ENCODE measurements at places on chromosomes 11 and 22.

DNA sequence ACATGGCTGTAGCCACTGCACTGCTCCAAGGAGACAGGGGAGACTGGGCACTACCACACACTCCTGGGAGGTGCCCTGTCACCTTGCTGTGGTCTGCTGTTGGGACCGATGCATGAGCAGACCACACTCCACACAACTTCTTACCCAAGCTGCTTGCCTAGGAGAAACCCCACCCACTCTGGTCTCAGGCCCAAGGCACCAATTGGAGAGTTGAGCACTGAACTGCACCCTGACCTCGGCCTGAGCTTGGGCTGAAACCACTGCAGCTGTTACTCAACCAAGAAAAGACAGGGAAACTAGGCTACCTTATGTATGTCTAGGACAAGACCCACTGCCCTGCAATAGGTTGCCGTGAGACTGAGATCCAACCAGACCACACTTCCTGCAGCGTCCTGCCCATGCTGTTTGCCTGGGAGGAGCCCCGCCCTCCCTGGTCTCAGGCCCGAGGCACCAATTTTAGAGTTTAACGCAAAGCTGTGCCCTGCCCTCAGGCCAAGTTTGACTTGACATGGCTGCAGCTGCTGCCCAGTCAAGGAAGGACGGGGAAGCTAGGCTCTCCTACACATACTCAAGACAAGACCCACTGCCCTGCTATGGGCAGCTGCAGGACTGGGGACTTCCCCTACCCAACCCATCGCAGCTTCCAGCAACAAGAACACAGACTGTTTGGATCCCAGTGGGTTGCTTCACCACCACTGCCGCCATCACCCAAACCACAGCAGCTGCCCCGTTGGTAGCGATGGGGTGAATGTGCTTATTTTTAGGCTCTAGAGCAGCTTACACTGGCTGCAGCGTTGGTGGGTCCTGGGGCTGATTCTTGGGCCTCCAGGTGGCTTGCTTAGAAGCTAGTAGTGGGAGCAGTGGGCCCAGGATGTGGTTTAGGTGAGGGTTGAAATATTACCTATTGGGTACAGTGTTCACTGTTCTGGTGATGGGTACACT lies 66.8 kb downstream of the BRD1 start:
- DNase-seq = no peak

DNA sequence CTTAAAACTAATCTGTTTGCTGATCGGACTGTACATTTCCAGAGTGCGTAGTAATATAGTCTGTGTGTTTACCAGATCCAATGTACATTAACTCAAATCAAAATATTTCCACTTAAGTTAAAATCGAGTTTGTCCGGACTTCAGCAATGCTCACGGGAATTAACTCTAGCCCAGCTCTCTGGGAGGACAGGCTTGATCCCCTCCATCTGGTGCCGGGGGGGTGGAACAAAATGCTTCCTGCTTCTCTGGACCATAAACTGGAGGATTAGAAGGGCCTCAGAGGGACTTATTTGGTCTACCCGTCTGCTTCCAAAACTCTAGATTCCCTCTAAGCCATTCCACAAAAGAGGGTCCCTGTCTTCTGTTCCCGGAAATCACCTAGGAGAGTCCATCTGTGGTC lies 511.2 kb downstream of the BUD13 start:
- DNase-seq = no peak

GRCh38 chr11:69257838-69258658 lies 35.9 kb upstream of the MYEOV start:
- no peak for DNase-seq

GRCh38 chr11:114679505-114679904 lies 1.2 kb downstream of the NXPE2 start:
- no peak for DNase-seq

DNA sequence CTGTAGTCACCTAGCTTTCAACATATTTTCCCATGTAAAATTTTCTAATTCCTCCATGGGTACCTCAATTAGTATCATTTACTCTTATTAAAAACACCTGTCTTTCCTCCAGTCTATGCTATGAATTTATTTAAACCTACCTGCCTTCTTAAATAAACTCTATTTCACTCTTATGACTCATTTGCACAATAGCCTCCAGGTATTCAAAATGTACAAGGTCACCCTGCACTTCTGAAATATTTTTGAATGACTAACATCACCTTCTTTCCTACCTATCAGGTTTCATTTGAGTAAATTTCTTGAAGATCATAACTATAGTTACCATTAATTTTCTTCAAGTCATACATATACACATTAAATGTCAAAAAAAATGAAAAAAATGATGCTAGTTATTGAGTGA lies 939.7 kb downstream of the DLG2 start:
- DNase-seq = no peak
